ENCODE measurements at places on chromosomes 7 and 10.

DNA sequence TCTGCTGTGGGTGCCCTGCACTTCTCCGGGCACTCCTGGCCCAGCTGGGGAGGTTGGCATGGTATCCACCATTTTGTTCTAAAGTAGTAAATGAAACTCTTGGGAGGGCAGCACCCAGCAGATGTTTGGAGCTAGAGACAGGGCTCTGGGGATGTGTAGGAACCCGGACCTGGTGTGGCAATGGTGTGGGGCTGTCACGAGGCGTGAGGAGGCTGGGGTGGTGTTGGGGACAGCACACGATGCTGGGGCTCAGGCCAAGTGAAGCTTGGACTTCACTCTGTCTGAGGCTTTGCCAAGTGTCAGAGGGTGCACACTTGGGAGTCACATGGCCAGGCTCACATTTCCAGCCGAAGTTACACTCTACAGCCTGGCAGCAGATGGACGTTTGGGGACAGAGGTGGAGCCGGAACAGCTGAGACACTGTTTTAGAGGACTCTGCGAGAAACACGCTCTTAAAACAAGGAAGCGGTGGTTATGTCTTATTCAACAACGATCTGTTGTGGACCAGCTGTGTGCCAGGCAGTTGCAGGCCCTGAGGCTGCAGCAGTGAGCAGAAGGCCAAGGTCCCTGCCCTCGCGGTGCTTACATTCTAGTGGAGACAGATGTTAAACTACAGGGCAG, 118.2 kb downstream of the CUX1 start:
- no peak for DNase-seq

- no peak for DNase-seq
Observed at GRCh38 chr10:21402606-21403083, 122.8 kb downstream of the SKIDA1 start.

DNA sequence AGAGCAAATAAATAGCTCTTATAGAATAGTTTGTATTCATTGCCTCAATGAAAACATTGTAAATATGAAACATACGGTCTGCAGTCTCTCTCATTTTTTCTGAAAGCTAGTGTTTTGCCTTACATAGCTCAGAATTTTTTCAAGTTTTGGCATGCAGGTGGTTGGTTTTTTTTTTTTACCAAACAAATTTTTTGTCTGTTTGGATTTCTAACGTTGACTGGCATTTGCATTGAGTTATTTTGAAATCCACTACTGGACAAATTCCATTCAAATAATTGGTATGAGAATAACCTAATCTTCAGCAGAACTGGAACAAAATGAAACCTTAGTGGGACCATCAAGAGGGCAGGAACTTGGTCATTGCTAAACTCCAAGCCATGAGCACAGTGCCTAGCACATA, 107.6 kb upstream of the SAMD8 start:
- no peak for DNase-seq

- peak; percentile 1 for DNase-seq
Observed at GRCh38 chr10:48496831-48497779, 107.8 kb downstream of the ARHGAP22 start.

- no peak for DNase-seq
Observed at GRCh38 chr10:10629512-10629911, 388.2 kb upstream of the CELF2 start.

DNA sequence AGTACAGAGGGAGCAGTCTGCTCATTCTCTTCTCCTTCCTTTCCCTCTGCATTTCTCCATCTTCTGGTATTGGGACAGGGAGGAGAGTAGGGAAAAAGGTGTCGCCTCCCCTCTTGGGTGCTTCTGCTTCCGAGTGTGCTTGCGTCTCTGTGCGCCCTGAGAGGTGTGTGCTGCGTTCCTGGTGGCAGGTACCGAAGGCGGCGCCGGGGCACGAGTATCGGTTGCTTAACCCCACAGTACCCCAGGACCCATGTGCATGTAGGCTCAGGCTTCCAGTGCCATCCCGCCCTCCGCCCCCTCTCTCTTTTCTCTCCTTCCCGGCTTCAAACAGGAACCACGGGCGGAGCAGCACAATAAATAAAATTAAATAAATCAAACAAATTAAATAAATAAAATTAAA, 169.3 kb upstream of the GLI3 start:
- no peak for DNase-seq

DNA sequence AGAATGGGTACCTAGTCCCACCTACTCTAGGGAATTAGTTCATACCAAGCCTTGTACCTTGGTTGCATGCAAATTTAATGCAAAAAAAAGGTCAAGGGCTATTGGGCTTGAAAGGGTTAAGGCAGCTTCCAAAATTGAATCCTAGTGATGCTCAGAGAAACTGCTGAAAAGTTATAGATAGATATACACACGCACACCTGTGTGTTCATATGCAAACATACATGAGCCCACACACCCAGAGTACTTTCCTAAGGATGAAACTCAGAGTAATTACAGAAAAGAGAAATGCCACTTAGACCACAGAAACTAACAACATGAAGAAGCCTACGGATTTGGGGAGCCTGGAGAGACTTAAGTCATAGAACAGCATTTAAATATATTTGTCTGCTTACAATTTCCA, 1.5 kb downstream of the SLC25A13 start:
- DNase-seq: no peak

GRCh38 chr7:95669513-95669912, 73.2 kb upstream of the PDK4 start:
- DNase-seq: no peak

DNA sequence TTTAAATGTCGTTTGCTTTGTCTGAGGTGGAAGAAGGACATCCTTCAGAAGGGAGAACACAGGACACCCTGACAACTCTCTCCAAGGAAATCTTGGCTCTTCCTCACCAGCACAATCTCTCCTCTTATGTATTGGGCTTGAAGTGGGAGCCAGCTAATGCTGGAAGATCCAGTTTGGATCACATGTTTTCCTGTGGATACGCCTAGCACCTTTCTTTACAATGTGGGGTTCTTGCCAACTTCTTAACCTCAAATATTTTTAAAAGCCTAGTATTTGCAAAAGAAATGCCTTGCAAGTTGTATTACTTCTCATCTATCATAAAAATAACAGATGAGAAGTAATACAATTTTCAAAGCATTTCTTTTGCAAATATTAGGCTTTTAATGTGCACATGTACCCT, 76.4 kb downstream of the FRMD4A start:
- no peak for DNase-seq

- DNase-seq: no peak
Observed at GRCh38 chr7:45129181-45129800, 17.8 kb upstream of the TBRG4 start.

GRCh38 chr7:27079234-27079975, 16.4 kb downstream of the HOXA1 start:
- no peak for DNase-seq

GRCh38 chr7:158495786-158496185, 91.8 kb downstream of the PTPRN2 start:
- peak; percentile 16 for DNase-seq

DNA sequence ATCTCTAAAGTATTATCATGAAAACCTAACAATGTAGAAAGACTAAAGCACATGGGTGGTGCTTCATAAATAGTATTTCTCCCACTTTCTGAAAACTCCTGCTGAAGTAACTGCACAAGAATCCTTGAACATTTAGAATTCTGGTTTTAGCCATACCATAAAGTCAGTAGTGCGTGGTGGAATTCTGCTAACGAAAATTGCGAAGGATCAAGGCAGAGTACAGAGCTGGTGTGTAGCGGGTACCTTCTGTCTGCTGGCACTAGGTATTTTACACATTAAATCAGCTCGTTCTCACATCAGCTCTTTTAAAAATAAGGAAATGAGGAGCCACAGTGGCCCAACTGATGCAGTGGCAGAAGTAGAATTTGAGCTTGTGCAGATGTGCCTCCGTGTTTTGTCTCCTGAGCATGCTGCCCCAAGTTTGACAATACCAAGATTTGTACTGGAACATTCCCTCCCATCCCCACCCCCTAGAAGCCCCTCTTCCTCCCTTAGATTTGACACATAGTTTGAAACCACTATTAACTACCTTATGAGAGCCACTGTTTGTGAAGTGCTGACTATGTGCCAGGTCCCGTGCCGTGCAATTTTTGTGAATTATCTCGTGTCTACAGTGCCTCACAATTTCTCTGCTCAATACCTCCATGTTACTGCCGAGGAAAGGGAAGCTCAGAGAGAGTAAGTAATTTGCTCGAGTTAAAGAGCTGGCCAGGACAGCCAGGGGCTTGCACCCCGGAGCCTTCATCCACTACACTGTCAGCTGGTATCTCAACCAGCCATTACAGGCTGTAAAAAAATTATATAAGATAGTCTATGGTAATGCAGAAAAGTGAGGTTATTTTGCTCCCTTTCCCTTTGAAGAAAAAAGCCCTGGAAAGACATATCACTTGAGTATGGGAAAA, 66.9 kb downstream of the EGFR start:
- no peak for DNase-seq

DNA sequence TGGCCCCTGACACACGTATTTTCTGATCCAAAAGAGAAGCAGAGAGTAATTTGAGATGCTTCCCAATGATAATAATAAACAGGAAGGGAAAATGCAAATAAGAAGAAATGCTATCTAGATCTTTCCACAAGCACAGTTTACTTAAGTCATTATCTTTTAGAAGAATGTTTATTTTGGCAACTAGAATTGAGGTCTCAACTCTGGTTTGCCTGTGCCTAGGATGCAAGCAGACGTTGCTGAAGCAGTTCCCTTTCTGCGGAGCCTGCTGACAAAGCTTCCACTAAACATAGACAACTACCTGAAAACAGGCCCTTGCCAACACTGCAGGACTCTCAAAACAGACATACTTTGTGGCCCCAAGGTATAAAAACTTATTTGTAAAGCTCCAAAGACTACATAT, 315.8 kb upstream of the POM121L12 start:
- no peak for DNase-seq

GRCh38 chr7:156725073-156725472, 84.5 kb downstream of the RNF32 start:
- no peak for DNase-seq

- no peak for DNase-seq
Observed at GRCh38 chr10:91210435-91210834, 10.0 kb upstream of the PCGF5 start.

- no peak for DNase-seq
Observed at GRCh38 chr10:78980815-78981214, 88.0 kb upstream of the ZMIZ1 start.

DNA sequence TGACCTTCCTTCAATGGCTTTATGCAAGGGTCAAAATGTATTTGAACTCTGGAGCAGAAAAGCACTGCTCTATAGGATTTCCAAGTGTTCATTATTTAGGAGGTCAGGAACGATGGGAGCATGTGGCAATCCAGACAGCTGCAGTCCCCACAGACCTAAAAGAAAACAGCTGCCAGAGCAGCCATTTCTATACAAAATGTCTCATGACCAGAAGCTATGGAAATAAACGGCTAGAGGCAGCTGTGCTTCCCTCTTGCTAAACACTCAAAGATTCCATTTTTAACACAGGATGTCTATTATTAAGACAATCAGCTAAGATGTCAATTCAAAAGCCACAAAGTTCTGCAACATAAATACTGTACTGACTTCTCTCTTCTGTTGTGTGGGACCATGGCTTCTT, 879.1 kb upstream of the C7orf33 start:
- DNase-seq: no peak

- DNase-seq: no peak
Observed at GRCh38 chr7:506391-506831, 13.2 kb downstream of the PDGFA start.

DNA sequence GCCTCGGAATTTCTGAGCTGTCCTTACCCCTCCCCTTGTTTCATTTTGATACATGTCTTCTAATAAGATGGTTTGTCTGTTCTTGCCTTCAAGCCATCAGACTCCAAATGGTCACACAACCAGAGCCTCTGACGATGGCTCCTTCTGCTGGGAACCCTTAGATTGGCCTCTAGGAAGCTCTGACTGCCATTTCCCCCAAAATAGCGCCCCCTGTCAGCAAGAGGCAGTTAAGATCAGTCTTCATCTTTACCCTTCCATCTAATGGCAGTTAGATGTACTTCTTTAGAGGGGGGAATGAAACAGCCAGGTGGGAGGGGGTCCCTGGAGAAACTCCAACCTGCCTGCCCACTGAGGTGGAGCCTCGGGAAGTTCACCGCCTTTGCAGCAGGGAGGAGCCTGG, 85.8 kb upstream of the GPR22 start:
- DNase-seq: no peak

DNA sequence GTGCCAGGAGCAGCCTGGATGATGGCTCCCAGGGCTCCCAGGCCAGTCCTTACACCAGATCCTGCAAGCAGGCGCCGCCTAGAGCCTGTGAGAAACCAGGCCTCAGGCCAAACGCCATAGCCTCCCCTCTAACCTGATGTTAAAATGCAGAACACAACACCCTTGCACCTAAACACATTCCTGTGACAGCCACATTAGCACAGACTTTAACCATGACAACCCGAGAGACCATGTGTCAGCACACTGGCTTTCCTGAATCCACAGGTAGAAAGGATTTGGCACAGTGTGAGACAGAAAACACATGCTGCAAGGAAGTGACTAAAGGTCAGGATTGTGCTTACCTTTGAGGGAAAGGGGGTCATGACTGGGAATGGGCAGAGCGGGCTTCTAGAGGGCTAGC, 59.9 kb downstream of the SGMS1 start:
- DNase-seq: no peak

DNA sequence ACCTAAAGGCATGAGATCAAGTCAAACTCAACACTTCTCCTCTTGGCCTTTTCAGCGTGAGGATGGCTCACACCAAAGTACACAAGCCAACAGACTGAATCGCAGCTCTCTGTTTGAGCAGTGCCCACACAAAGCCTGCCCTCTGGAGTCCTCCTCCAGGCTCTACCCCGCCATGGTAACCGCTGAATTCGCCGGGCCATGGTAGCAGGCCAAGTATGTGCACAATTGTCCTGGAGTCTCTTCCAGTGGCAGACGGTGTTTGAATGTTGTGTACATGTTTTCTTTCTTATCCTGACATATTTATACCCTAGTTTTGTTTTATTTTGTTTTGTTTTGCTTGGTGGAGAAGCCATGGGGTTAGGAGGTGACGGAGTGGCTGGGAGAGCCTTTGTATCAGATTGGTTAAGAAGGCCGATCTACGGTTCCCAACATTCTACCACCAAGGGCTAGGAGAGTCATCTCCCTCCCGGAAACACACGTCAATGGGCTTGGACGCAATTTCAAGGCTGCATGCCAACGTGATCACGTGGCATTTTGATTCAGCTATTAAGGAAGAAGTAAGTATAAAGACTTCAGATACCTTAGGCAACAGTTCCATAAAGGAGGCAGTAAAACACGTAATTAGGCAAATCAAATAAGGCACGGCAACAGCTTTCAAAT, 12.1 kb upstream of the SHH start:
- DNase-seq: no peak

DNA sequence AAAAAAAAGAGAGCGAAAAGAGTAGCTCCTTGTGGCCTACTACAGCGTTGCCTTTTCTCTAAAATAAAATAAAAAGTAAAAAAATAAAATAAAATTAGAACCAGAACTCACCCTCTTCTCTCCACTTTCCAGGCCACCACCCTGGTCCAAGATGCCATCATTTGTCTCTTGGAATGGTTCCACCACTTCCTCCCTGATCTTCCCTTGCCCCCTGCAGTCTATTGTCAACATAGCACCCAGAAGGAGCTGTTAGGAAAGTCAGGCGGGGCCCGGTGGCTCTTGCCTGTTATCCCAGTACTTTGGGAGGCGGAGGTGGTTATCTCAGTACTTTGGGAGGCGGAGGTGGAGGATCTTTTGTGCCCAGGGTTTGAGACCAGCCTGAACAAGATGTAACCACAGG, 7.6 kb upstream of the GRID2IP start:
- DNase-seq: peak; percentile 62

Measured in SW 1271 (cell line).